ENCODE measurements at places on chromosomes 2 and 18.

DNA sequence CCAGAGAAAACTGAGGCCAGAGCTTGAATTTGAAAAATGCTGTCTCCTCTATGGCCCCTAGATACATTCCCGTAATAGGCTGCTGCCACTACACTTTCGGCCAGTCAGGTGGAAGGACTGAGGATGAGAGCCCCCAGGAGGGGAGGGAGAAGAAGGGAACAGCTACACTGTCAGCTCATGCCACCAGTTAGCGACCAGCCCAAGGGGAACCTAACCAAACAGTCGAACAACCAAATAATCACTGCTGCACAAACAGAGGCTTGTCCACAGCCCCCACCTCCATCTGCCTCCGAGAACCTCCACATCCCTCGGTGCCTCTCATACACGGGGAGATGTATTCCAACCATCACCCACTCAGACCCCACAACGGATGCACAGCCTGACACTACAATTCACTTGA is 7.3 kb downstream of the ZNF516 start:
- no peak for DNase-seq

- DNase-seq, result no peak
Measured at GRCh38 chr18:54135216-54135615, 89.3 kb downstream of the MBD2 start.

- peak; percentile 23 for DNase-seq
Measured at GRCh38 chr2:42618116-42618515, 49.7 kb downstream of the MTA3 start.

GRCh38 chr2:217459680-217460405 is 543.0 kb downstream of the TNS1 start:
- DNase-seq, result no peak

DNA sequence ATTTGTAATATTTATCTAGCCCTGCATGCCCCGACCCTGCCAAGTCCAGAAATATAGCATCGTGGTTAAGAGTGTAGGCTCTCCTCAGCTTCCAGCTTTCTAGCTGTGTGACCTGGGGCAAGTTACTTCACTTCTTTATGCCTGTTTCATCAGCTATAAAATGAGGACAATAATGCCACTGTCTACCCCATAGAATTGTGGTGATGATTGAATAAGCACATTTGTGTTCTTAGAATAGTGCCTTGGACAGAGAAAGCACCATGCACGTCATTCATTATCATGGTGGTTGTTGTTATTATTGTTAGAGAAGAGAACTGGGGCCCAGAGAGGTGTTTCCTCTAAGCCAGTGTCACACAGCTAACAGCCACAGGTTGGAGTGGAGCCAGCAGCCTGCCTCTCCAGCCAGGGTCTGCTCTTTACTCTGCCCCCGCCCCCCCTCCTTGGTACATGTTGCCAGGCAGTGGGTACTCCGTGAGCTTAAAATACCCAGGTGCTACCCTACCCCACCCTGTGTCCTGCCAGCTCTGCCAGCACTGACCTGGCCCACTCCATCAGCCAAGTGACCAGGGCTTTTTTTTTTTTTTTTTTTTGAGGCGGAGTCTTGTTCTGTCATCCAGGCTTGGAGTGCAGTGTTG is 202.1 kb downstream of the CTIF start:
- no peak for DNase-seq

GRCh38 chr18:56649996-56650395 is 1.2 kb upstream of the WDR7 start:
- peak; percentile 7 for DNase-seq

DNA sequence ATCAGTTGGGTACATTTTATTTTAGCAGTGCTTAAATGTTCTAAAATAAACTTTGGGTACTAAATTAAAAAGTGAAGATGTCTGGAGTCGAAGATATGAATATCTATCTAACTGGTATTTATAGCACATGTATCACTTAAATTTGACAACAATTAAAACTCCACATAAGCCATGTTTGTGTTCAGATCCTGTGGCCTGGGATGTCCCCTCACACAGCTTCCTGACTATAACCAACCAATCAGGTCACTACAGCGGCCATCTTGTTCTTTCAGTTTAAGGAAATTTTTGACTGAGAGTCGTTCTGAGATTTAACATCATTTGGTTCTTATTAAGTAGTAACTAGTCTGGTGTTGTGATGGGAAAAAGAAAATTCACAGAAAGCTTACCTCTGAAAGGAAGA is 170.7 kb upstream of the NRP2 start:
- DNase-seq, result no peak

DNA sequence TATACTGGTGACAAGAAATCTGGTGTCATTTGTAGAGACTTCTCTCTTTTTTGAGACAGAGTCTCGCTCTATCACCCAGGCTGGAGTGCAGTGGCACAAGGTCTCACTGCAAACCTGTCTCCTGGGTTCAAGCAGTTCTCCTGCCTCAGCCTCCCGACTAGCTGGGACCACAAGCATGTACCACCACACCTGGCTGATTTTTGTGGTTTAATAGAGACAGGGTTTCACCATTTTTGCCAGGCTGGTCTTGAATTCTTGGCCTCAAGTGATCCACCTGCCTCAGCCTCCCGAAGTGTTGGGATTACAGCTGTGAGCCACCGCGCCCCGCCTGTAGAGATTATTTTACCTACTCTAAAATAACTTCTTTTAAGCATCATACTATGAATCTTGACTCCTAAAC is 6.5 kb downstream of the HNRNPLL start:
- no peak for DNase-seq

Data from amniotic epithelial cell (primary cell).